ENCODE measurements at places on chromosomes 6 and 20.

- DNase-seq, result no peak
Measured at GRCh38 chr6:37200085-37200484, 30.1 kb downstream of the PIM1 start.

GRCh38 chr6:154962753-154963152 lies 32.4 kb upstream of the TIAM2 start:
- no peak for DNase-seq

DNA sequence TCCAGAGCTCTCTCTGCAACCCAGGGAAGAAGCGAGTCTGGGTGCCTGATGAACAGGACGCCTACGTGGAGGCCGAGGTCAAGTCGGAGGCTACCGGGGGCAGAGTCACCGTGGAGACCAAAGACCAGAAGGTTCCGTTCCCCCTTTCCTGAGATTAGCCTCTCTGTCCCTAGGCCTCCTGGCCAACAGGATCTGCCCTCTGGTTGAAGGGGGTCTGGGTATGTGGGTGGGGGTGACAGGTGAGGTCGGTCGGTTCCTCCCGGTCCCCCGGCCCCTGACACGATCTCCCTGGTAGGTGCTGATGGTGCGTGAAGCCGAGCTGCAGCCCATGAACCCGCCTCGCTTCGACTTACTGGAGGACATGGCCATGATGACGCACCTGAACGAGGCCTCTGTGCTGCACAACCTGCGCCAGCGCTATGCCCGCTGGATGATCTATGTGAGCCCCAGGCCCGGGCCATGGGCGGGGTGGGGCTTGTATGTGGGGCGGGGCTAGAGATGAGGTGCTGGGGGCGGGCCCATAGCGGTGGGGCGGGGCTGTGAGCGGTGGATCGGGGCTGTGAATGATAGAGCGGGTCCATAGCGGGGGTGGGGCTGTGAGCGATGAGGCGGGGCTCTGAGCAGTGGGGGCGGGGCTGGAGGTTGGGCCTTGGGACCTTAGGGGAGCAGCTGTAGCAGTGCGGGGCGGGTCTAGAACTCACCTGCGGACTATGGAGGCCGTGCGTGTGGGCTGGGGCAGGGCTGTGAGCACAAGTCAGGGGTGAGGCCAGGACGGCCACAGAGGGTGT lies 23.9 kb downstream of the MYH7B start:
- no peak for DNase-seq

DNA sequence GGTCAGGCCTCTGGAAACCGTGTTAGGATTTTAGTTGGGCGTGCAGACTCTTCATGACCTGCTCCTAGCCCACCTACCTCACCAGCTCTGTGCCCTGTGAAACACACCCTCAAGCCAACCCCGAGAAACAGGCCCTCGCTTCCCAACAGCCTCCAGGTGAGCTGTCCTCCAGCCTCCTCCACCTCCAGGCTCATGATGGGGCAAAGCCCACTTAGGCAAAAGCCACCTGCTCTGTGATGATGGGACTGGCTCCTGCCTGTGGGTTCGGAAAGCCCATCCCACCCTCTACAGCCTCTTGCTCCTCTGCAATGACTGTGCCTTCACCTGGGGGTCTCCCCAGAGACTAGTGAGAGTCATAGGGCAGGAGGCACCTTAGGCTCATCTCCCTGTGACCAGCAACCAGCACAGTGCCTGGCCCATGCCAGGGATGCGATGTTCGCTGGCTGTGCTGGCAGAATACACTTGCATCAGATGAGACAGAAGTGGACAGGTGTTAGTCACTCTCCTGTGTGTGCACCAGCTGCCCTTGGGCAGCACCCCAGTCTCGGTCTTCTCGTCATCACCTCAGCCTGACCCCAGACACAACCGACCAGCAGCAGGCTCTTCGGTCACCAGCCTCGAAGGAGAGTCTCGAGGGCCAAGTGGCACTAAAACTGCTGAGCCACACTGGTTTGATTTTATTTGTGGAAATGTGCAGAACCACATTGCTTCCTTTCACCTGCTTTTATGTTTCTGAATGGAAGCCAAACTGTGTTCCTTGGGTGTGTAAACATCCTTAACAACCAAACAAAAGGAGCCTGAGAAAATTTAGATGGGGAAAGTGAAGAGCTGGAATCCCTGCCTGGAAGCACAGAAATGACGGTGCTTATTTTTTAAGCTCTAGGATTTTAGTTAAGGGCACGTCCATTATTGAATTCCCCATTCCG lies 10.7 kb downstream of the PXDC1 start:
- DNase-seq, result no peak

DNA sequence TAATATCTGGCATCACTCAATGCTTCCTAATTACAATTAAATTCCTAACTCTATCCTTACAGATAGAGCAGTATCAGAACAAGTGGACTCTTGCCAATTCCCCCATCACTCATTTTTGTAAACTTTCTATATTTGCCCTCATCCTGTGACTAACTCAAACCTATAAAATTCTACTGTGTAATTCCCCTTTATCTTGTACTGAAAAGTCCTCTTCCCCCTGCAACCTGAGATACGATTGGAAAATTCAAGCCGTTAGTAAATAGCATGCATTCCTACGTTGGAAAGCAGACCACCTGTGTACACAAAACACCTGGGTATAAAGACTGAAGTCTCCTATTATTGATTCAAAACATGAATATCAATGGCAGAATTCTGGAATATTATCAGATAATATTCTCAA lies 70.4 kb upstream of the KCNQ5 start:
- no peak for DNase-seq

DNA sequence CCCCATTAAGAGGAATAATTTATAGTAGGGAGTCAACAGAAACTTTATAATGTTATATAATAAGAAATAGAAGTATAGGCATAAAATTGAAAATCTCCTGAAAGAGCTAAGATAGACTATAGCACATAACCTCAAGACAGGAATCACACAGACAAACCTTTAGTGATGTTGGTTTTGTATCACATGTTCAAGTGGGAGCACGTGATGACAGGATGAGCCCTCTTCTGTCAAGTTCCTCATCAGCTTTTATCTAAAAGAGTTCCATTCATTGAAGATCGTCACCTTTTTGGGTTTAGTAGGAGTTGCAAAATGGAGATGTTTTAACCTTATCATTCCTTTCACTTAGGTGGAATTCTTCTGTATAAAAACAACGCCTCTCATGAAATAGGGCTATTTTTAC lies 127.0 kb downstream of the MCHR2 start:
- DNase-seq, result peak; percentile 6

- no peak for DNase-seq
Measured at GRCh38 chr6:53112871-53113270, 35.8 kb downstream of the GCM1 start.

DNA sequence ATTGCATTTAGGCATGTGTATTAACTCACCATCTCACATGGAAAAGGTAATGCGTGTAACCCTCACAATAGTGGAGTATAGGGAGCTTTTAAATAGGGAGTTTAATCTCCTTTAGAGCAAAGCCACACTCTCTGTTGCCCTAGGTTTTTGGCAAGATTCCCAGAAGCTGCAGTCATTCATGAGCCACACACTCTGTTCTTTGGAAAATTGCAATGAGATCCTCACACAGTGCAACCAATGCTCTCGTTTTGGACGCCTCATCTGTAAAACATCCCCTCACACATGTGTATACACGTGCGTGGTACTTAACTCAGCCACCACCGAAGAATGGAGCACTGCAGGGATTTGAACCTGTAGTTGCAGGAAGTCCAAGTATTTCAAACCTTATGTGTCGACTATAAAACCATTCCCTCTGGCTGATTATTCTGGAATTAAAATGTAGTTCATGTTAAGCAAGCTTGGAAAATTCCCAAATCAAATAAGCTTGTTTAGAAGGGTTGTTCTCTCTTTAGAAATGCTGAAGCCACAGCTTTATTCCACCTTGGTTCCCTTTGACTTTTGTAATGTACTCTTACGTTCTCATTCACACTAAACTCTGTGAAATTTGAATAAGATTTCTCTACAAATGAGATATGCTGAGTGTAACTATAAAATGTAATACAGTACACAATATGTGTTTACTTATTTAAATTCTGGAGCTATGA lies 489.8 kb upstream of the MANEA start:
- DNase-seq, result peak; percentile 20

GRCh38 chr6:4224067-4224978 lies 88.9 kb upstream of the ECI2 start:
- DNase-seq, result no peak

GRCh38 chr6:49551866-49552129 lies 1.3 kb downstream of the C6orf141 start:
- DNase-seq, result no peak

DNA sequence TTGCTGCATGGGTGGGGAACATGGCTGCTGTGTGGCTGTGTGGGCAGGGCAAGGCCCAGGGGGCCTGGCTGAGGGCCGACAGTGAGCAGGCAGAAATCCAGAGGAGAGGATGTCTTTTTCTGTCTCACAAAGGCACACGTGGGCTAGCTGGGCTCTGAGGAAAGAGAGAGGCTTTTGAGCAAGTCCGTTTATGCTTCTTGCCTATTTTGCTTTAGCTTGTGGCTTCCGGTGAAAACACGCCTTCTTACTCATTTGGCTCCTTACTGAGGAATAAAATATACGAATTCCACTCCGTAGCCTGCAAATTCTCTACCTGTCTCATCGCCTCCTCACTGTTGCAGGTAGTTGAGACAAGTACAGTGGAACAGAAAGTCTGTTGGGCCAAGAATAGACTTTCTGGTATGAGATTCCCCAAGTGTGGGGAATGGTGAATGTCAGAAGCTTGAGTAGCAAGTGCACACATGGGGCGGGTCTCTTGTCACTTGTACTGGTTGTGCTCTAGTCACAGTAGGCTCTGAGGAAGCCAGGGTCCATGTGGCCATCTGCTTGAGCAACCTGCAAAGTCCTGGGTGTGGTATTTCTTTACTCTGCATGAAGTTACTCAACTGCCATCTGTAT lies 28.4 kb downstream of the WRNIP1 start:
- DNase-seq, result no peak

GRCh38 chr20:19849341-19850197 lies 91.5 kb downstream of the RIN2 start:
- DNase-seq, result no peak

Data from NCI-H510A (cell line).